Liver (tissue), 10 donors: ENCODE measurements at places on chromosomes 7 and 10.

DNA sequence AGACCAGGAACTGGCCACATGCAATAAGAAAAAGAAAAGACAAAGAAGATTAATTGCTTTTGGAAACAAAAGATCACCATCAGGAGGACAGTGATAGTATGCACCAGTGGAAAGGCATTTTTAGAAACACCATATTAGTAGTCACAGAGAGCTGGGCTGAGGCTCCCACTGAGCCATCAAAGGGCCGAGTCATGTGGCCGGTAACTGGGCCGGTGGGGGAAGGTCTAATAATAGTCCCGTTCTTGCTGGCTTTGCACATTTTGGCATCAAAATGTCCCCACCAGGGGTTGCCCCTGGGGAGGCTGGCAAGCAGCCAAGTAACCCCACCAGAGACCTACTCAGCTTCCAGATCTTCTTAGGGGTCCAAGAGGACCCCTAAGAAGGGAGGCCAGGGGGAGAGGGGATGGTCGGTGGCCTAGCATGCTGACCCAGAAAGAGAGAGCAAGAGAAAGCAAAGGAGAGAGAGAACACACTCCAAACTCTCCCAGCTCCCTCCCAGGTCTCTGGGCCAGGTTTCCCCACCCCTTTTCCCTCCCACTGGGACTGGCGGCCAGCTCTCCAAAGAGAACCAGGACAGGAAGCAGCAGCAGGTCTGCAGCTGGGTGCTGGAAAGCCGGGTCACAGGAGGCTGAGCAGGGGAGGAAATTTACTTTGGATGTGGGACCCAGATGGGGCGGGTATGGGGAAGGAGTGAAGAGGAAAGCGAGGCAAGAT, 70.2 kb upstream of the FGFR2 start:
- no peak for DNase-seq

DNA sequence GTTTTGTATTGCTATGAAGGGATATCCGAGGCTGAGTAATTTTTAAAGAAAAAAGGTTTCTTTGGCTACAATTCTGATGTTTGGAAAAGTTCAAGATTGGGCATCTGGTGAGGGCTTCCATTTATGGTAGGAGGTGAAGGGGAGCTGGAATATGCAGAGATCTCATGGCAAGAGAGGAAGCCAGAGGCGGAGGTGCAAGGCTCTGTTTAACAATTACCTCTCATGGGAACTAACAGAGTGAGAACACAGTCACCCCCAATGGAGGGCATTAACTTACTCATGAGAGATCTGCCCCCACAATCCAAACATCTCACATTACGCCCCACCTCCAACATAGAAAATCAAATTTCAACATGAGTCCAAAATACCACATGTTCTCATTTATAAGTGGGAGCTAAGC, 62.0 kb downstream of the AKR1D1 start:
- DNase-seq: no peak

GRCh38 chr10:59303018-59303417, 59.3 kb downstream of the FAM13C start:
- no peak for DNase-seq

- DNase-seq: no peak
Observed at GRCh38 chr10:21895932-21896331, 107.6 kb downstream of the DNAJC1 start.

DNA sequence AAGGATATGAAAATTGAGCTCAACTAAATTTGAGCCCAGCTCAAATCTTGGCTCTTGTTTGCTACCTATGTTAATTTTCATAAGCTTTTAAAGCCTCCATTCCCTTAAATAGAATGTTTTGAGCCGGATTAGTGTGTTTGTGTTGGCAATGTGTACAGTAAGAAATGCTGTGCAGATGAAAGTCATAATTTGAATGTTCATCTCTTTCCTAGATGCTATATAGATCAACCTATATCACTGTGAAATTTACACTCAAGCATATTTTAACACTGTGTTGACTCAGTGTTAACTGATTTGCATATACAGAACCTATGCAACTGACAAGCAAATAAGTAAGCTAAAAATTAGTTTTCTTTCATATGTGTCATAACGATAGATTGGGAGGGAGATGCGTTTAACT, 272.5 kb downstream of the TFEC start:
- DNase-seq: no peak

DNA sequence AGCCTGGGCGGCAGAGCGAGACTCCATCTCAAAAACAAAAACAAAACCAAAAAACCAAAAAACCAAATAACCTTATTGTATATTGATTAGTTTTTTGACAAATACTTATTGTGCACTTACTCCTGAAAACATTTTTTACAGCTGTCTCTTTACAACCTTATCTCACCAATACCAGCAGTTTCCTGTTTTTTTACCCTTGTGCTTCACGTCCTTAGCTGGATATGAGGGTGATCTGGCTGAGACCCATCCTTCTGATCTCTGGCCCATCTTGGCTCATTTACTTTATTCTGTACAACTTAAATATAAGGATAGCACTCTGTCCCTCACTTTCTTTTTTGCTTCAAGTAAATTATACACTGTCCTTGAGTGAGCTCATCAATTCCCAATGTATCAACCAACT, 104.6 kb upstream of the DNAJB12 start:
- DNase-seq: no peak

DNA sequence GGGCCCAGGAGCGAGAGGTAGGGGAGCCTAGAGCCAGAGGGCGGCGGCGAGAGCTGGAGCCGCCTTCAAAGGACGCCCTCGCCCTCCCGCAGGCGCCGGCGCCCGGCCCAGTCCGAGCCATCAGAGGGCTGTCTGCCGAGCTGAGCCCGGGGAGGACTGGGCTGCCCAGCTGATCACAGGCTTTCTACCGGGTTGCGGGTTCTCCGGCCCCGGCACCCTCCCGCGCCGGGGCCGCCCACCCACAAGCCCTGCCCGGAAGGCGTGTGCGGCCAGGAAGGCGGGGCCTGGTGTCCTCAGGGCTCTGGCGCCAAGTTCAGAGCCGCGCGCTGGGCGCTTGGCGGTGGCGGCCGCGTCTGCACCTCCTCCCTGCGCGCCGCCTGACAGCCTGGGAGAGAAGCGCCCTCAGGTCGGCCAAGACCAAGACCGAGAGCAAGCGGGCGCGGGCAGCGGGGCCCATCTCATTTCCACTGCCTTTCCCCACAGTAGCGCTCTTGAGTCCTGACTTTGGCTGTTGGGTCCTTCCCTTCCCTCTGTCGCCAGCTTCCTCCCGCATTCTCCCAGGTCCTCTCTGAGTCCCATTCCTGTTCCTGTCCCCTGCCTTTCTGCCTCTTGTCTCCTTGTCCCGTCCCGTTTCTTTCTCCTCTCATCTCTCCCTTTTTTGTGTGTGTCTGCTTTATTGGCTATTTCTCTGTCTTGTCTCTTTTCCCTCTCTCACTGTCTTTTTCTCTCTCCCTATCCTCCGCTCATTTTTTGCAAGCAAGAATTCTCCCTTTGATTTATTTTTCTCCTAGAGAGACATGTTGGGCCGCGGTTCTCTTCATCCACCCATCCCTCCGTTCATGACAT, 60.6 kb upstream of the MSMB start:
- peak; percentile 78 for DNase-seq

GRCh38 chr7:112779667-112780066, 10.5 kb downstream of the TMEM168 start:
- no peak for DNase-seq

DNA sequence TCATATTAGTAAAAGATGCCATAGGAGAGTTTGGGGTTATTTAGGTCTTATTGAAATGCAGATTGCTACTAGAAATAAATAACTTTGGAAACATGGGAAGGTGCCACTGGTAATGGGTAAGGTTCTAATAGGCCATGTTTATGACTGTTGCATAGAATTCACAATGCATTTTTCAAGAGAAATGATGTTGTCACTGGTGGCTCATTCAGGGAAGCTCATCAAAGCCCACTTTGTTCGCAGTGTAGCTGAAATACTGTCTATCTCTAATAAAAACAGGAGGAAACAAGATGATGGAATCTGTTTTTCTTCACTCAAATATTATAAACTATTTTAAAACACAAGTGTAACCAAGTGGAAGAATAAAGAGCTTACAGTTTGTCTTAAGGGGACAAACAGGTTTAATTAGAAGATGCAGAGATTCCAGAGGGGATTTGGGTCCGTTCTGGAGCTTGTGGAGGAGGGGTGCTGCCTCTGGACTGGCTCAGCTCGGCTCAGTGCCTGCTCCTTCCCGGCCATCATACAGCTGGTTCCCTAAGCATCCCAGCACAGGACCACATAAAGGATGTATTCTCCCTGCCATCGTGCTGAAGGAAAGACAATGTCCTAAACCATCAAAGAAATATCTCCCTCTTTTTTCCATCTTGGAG, 20.4 kb downstream of the OPALIN start:
- DNase-seq: no peak

DNA sequence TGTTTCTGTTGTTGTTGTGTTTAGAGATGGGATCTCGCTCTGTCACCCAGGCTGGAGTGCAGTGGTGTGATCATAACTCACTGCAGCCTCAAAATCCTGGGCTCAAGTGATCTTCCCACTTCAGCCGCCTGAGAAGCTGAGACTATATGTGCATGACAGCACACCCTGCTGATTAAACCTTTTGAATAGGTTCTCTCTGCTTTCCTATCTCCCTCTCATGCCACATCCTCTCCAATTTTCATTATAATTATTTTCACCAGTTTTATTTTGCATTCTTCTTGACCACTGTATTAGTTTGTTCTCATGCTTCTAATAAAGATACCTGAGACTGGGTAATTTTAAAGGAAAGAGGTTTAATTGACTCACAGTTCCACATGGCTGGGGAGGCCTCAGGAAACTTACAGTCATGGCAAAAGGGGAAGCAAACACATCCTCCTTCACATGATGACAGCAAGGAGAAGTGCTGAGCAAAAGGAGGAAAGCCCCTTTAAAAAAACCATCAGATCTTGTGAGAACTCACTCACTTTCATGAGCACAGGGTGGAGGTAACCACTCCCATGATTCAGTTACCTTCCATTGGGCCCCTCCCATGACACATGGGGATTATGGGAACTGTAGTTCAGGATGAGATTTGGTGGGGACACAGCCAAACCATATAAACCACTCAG, 12.9 kb downstream of the AGK start:
- no peak for DNase-seq

DNA sequence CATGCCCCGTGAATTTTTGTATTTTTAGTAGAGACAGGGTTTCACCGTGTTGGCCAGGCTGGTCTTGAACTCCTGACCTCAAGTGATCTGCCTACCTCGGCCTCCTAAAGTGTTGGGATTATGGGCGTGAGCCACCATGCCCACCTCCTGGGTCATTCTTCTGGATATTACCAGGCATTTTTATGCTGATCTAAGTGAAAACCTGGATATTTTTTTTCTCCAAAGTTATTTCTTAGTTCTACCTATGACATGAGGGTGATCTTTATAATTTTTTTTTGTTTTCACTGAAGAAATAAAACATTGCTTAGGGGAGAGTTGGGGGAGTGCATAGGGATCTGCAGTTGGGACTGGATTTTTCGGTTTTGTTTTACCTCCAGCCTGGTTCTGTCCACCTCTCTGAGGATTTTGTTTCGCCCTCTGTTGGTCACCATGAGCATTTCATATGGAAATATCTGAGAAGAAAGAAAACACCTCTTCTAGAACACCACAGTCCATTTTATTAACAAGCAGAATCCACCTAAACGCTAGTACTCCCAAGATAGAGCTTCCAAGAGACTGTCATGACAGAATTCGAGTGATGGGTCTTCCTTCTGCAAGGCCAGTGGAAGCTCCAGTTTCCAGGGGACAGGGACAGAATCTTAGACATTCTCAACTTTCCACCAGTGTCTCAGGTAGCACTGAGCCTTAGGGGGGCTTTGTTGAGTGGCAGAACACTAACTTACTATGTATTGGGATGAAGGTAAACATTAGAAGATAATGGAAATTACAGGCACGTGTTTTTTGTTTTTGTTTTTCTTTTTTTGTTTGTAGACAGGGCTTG, 33.4 kb upstream of the AFAP1L2 start:
- DNase-seq: no peak

GRCh38 chr10:61398366-61399129, 54.6 kb downstream of the TMEM26 start:
- DNase-seq: no peak

DNA sequence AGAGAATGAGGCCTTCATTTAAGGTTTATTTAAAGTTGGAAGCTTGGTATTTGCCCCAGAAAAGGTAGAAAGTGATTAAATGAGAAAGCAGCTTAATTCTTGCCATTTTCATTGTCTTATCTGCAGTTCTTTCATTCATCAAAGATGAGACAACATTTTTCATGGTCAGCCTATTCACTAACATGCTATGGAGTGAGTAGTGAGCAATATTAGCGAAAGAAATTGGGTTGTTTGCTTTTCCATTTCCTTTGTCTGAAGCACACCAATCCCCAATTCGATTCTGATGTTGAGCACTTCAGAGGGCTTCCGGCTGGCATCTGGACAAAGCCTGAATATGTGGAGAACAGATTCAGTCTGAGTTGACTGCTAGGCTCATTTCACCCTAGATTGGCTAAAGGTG, 317.2 kb downstream of the BBS9 start:
- DNase-seq: no peak

DNA sequence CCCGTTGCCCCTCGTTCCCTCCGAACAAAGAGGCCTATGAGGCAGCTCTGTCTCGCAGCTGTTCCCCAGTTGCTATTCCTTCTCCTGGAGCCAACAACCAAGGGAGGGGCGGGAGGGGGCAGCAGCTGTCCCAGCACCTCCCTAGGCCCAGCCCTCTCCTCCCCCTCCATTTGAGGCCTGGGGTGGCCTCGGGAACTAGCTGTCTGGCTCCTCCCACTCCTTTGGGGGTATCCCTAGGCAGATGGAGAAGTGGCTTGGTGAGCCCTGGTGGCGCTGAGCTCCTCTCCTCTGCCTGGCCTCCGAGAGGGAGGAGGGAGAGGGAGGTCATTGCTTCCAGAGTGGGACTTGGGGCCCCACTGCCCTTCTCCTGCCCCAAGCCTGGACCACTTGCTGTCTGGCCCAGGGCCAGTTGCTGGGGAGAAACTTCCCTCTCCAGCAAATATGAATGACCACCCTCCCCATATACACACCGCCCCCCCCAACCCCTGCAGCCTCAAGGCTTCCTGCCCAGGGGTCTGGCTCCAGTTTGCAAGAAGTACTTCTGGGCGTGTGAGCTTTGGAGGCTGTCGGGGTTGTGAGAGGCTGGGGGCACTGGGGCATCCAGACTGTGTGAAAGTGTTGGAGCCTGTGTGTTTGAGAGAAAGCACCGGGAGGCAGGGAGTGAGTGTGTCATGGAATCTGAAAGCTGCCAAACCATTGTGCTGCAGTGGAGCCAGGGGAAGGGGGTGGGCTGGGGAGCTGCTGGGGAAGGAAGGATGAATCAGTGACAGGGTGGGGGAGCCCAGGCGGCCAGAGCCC, 3.1 kb downstream of the FLNC start:
- DNase-seq: no peak

DNA sequence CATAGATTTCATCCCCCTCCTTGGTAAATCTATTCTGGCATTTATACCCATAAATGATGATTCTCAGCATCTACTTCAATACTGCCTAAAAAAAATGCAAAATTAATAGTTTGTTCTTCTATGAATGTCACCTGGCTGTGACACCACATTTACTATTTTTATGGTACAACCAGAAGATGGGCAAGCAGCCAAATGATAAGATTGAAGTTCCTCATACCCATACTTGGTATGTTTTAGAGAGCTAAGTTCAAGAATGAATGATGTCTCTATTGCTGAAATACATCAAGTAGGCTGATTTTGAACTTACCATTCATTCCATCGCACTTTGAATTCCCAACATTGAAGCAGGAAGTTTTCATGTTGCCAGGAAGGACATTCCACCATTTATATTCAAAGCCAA, 134.2 kb downstream of the ELAPOR2 start:
- no peak for DNase-seq

- no peak for DNase-seq
Observed at GRCh38 chr7:66050990-66051448, 24.6 kb upstream of the ASL start.

GRCh38 chr10:78980354-78980753, 88.4 kb upstream of the ZMIZ1 start:
- no peak for DNase-seq

- no peak for DNase-seq
Observed at GRCh38 chr7:11252705-11253272, 279.1 kb downstream of the PHF14 start.
